ENCODE measurements at places on chromosomes 7 and 10.

- no peak for DNase-seq
These were observed 48.7 kb upstream of the CNTNAP2 start for GRCh38 chr7:146067880-146068279.

- DNase-seq, result no peak
These were observed 5.2 kb downstream of the DLG5 start for GRCh38 chr10:77921395-77921794.

GRCh38 chr7:139424004-139424403 lies 59.5 kb downstream of the KLRG2 start:
- DNase-seq, result no peak

GRCh38 chr10:56881218-56881617 lies 520.2 kb upstream of the ZWINT start:
- DNase-seq, result no peak

DNA sequence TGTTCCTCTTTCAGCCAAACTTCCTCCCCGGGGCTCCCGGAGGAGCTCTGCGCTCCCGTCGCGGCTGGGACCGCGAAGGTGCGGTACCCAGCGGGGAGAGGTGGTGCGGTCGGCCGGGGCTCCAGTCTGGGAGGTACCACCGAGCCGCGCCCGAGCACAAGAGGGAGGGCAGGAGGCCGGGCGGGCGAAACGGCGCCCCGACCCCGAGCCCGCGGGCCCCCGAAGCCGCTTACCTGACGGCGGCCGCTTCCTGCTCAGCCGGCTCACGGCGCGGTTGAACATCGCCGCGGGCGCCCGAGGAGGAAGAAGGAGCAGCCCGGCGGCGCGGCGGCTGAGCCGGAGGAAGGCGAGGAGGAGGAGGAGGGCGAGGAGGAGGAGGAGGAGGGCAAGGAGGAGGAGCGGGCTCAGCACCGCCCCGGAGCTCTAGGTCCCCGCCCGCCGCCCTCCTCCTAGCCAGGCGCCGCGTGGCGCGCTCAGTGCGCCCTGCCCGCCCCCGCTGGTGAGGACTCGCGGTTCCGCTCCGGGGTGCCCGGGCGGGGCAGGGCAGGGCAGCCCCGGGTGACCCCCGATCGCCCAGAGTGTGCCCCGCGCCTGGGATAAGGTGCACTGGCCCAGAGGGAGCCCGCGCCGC lies at the start of gene RGS10:
Gene RGS10 (minus strand): TSS at position 363 of the 631 bp plus-strand sequence. CDS start 81 bp downstream, at position 282.
- peak; percentile 82 for DNase-seq

- DNase-seq, result no peak
These were observed 44.2 kb upstream of the PIK3AP1 start for GRCh38 chr10:96764425-96765060.

DNA sequence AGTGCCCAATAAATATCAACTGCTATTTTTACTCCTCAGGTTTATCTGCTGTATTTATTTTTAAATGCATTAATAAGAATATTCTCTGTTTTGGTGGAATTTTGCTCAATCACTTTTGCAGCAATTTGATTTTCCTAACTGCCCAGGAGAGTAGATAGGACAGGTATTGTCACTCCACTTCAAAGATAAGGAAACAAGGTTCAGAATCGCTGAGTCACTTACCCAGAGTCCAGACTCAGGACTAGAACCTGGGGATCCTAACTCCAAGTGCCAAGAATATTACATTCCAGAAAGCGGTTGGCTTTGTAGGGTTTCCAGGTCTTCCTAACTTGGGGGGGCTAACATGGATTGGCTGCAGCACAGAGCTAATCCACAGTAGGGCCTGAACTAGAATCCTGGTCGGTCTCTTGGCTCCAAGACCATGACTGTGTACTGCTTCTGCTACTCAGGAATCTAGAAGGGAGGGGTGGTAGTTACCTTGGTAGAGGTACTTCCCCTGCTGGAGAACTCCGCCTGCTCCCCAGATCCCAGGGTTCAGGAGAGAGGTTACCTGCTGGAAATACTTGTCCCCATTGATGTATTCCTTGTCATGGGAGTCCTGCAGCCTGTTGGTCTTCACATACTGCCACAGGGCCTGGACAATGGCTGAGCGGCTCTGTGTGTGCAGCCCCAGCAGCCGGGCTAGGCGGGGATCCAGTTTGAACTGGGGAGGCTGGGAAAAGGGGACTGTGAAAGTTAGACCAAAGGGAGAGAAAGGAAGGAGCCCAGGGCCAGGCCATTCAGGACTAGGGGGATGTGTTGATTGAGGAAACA lies 7.3 kb downstream of the SMARCD3 start:
- no peak for DNase-seq

DNA sequence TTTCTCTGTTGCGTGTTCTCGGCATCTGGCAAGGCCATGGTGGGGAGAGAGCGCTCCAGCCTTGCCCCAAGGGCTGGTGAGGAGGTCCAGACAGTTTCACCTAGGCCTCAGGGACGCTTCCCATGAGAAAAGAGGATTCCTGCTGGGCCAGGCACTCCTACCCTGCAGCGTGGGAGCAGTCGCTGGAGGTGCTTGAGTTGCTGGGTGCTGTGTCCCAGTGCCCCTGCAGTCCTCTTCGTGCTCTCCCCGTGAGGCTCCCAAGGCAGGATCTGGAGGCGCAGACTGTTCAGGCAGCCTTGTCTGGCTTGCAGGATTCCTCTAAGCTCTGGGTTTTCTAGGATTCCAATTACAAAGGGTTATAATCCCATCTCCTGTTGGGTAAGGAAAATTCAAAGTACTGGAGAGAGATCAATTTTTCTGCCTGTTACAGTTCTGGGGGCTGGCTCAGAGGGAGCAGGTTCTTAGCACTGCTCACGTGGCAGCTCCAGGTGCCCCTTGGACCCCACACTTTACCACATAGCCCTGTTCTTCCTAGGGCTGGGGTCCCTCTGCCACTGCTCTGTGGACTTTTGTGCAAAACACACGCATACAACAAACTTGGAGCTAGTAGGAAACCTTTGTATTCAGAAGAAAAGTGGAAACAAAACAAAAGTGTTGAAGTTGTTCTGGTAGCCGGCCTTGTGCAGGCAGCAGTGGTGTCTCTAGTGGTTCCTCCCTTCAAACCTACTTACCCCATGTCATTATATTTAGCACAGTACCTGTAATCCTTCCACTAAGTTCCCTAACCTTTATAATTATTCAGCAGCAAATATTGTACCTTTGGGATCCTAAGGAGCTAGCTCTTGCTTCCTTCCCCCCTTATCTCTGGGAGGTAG lies 60.5 kb downstream of the CCNY start:
- no peak for DNase-seq

- no peak for DNase-seq
These were observed 2.0 kb downstream of the NFKB2 start for GRCh38 chr10:102397222-102398171.

DNA sequence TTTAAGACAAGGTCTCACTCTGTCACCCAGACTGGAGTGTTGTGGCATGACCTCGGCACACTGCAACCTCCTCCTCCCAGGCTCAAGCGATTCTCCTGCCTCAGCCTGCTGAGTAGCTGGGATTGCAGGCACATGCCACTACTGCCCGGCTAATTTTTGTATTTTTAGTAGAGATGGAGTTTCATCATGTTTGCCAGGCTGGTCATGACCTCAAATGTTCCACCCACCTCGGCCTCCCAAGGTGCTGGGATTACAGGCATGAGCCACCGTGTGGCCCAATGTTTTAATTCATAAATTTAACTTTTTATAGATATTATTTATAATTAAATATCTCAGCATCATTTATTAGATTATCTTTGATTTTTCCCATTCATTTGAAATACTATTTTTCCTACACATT lies 658.0 kb upstream of the NRG3 start:
- no peak for DNase-seq

- peak; percentile 56 for DNase-seq
These were observed 208.0 kb upstream of the CSTF2T start for GRCh38 chr10:51907361-51907760.

DNA sequence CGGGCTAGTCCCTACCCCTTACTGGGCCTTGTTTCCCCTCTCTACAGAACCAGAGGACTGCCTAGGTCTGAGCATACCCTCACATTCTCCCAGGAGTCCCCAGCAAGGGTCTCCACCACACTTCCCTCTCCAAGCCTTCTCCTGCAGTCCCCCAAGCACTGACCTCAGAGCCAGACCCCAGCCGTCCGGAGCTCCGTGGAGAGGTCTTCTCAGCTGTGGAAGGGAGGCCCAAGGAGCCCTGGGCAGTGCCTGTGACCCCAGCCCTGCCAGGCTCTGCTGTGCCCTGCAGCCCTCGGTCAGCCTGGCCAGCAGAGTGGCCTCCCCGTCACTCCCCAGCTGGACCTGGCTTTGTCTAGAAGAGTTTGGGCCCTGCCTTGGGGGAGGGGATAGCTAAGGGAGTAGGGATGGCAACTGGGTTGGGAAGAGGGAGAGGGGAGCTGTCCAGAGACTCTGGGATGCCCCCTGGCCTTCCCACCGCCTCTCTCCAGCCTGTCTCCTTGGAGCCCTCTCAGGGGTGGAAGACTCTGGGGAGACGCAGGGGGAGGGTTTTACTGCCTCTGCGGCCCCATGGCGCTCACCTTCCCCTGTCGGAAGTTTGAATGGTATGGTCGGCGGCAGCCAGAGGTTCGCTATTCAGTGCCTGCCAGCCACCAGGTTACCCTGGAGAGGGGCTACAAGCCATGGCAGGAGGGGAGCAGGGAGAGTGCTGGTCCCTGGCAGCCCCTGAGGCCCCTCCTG lies at the start of gene C10orf105:
Gene C10orf105 (minus strand): TSS at position 315 of the 738 bp plus-strand sequence. CDS start 3,441 bp downstream, outside the sequence.
- no peak for DNase-seq

DNA sequence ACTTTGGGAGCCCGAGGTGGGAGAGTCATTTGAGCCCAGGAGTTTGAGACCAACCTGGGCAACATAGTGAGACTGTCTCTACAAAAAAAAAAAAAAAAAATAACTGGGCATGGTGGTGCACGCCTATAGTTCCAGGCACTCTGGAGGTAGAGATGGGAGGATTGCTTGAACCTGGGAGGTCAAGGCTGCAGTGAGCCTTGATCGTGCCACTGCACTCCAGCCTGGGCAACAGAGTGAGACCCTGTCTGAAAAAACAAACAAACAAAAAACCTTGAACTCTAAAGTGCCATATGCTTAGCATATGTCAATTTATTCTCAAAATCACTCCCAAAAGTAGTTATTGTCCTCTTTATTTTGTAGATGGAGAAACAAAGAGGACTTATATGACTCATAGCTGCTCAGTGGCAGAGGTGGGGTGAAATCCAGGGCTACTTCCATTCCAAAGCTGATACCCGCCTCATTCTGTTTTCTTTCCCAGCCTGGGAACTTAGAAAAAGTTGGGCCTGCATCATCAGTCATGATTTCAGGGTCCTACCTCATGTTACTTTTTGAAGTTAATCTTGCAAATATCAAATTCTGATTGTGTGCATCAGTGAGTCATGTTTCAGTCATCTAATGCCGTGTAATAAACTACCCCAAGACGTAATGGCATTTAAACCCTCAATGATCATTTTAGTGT lies 13.3 kb downstream of the DHTKD1 start:
- no peak for DNase-seq

DNA sequence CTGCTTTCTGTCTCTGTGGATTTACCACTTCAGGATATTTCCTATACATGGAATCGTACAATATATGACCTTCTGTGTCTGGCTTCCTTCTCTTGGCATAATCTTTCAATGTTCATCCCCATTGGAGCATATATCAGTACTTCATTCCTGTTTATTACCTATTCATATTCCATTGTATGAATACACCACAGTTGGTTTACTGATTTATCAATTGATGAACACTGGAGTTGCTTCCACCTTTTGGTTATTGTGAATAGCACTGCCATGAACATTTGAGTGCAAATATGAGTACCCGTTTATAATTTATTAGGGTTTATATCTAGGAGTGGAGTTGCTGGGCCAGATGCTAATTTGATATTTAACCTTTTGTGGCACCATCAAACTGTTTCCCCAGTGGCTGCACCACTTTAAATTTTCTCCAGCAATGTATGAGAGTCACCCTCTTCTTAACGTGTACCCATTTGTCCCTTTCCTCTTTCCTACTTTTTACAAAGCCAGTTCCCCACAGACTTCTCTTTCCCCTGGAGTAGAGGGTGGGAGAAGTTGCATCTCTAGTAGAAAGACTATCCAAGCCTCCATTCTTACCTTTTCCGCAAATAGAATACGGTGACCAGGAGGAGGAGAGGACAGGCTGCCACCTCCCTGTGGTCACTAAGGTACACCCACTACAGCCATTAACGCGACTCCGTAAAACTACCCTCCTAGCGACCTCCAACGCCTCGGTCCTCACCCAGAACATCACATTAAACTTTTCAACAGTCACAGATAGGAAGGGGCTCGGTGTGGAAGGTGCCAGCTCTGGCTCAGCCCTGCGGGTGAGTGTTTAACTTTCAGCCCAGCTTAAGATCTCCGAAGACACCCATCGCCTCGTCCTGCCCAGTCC lies 25.6 kb downstream of the SCD start:
- DNase-seq, result no peak

GRCh38 chr7:106365252-106366005 lies 80.6 kb upstream of the NAMPT start:
- DNase-seq, result no peak

DNA sequence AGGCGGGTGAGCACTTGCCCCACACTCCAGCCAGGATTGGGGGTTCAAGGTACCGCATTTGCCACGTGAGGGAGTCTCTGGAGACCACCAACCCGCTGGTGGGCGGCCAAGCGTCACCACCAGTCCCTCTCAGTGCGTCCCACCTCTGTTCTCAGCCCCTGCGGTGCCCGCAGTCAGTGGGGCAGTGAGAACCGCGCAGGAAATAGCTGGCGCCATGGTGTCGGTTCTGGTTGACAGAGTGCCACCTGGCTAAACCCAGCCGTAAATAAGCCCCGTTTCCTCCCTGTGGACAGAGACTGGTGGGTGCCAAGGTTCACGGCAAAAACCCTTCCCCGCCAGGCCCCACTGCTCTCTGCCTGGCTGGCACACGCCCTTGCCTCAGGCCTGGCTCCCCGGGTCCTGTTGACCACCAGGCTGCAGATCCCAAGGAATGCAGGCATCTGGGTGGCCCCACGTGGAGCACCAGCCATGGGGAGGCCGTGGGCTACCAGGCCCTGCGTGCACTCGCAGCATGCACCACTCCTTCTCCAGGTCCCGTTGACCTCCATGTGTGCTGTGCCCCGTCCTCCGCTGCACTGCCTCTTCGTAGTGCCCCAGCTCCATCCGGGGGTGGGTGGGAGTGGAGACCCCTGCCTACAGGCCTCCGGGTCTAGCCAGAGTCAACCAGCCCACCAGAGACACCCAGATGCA lies 140.0 kb downstream of the LHPP start:
- DNase-seq, result no peak

- no peak for DNase-seq
These were observed 121.7 kb downstream of the MACC1 start for GRCh38 chr7:20095436-20095835.

DNA sequence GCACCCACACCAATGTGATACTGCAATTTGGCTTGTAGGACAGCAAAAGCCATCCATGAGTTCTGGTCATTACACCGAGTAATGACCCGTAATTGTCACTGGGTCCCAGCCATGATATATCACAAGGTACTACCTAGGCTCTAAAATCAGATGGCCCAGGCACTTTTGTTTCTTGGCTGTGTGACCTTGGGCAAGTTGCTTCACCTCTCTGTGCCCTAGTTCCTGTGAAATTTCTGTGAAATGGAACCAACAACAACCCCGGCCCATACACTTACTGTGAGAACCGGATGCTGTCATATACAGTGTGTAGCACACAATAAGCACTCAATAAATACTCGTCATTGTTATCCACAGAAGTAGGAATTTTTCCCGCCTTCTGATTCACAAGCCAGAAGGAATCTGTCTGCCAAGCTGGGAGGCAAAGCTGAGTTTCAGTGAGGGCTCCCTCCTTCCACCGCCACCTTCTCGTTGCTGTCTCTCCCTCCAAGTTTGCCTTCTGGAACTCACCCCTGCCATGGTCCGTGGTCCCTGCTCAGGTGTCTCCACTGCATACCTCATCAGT lies 6.4 kb upstream of the CYTH3 start:
- DNase-seq, result no peak

All from muscle of back (tissue), 13 donors.